ENCODE measurements at places on chromosomes 12 and 14.

DNA sequence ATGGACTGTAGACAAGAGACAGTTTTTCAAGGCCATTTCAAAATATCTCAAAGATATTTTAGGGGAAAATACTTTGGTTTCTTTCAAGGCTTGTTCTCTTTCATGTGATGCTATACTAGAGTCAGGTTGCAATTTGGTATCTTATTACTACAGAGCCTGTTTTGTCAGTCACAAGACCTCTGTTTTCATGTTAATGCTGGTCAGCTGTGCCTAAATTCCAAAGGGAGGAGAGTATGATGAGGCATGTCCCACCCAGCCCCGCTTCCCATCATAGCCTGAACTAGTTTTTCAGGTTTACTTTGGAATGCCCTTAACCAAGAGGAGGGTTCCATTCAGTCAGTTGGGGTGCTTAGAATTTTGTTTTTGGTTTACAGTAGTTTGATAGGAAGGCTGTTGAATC, 52.6 kb downstream of the GPHB5 start:
- no peak for DNase-seq

GRCh38 chr12:16224196-16224595, 53.3 kb downstream of the SLC15A5 start:
- no peak for DNase-seq

- DNase-seq: no peak
Measured at GRCh38 chr14:37824939-37825712, 229.7 kb downstream of the TTC6 start.

DNA sequence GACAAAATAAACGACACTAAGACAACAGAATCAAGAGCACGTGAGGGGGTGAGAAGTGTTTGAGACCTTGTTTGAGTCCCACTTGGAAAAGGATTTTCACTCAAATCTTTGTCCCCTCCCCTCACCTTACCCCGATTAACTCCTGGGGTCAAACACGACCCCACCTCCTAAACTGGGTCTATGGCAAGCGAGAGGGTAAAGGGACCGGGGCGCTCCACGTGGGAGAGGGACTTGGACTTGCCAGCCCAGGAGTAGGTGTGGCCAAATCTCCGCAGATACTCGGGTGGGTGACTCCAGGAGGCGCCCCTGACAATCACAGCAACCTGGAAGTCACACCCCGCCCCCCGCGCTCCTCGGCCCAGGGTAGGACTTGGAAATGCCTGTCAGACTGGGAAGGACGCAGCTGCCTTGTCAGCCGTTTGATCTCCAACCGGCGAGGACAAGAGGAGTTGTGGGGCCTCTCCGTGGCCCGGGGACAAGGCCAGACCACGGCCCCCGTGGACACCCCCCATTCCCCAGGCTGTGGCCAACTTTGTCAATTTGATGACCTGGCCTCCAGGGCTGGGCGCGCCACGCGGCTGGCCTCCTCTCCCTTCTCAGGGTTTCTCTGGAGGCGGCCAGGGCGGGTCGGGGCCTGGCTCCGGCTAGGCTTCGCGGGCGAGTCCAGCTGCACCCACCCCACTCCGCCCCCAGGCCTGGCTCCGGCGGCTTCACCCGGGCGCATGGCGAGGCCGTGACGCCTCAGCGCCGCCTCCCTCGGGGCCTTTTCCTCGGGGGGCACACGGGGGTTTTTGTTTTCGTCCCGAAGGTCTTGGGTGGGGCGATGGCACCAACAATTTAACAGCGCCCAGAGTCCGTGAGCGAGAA, 1.1 kb upstream of the BCL11B start:
- DNase-seq: no peak

DNA sequence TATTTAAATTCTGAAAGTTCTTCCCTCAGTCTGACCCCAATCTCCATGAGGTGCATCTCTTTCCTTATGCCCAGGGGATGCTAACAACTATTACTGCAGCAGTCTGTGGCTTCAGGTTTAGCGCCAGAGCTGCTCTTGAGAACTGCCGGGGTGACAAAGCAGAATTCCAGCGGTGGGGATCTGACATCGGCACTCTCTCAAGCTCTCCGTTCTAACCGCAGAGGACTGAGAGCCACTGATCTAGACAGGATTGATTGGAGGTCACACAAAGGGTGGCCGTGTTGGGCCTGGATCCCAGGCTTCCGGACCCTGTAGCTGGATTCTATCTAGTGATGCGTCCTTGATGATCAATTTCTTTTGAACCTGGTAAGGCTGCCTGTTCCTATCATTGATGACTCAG, 155.6 kb upstream of the TMEM132C start:
- no peak for DNase-seq

GRCh38 chr12:122834104-122834920, 945 bp upstream of the HIP1R start:
- peak; percentile 51 for DNase-seq

GRCh38 chr12:6960593-6961277, 9.6 kb downstream of the PTPN6 start:
- peak; percentile 52 for DNase-seq

Measured in HFFc6 (cell line).